ENCODE measurements at places on chromosomes 16 and 17.

DNA sequence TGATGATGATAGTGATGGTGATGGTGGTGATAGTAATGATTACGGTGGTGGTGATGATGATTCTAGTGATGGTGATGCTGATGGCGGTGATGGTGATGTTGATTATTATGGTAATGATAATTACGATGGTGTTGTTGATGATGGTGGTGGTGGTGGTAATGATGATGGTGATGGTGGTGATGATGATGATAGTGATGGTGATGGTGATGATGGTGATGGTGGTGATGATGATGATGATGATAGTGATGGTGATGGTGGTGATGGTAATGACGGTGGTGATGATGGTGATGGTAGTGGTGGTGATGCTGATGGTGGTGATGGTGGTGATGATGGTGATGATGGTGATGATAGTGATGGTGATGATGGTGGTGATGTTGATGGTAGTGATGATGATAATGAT is 370.0 kb downstream of the CDH13 start:
- no peak for DNase-seq

- peak; percentile 56 for DNase-seq
Measured at GRCh38 chr17:48131216-48131824, 23.8 kb downstream of the SNX11 start.

- DNase-seq: peak; percentile 28
Measured at GRCh38 chr16:28140788-28141618, 70.8 kb downstream of the XPO6 start.

DNA sequence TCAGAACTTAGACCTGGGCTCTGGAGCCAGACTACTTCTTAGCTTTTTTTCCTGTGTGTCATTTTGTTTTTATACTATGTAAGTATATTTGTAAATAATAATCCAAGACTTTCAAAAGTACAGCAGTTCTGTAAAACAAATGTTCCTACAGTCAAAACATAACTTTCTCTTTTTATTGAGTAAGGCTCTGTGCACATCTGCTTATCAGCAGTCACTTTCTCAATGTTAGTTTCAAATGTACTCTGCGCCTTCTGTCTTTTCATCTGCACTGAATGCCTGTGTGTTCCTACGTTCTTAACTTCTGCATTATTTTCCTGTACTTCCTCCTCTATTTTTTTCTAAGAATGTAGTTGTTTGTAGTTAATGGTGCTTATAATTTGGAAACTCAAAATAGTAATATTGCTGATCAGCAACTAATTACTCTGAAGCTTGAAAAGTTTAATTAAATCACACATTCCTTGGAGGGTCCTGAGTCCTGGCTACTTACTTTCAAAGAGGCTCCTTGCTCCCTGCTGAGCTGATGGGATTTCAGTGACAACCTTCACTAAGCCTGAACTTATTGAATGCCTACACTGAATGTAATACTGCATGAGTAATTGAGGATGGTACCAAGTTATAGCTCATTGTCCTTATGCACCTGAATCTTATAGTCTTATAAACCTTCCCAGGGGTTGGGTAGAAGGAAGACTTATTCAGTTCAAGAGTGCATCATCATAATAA is 329.9 kb downstream of the KCNJ2 start:
- DNase-seq: no peak

DNA sequence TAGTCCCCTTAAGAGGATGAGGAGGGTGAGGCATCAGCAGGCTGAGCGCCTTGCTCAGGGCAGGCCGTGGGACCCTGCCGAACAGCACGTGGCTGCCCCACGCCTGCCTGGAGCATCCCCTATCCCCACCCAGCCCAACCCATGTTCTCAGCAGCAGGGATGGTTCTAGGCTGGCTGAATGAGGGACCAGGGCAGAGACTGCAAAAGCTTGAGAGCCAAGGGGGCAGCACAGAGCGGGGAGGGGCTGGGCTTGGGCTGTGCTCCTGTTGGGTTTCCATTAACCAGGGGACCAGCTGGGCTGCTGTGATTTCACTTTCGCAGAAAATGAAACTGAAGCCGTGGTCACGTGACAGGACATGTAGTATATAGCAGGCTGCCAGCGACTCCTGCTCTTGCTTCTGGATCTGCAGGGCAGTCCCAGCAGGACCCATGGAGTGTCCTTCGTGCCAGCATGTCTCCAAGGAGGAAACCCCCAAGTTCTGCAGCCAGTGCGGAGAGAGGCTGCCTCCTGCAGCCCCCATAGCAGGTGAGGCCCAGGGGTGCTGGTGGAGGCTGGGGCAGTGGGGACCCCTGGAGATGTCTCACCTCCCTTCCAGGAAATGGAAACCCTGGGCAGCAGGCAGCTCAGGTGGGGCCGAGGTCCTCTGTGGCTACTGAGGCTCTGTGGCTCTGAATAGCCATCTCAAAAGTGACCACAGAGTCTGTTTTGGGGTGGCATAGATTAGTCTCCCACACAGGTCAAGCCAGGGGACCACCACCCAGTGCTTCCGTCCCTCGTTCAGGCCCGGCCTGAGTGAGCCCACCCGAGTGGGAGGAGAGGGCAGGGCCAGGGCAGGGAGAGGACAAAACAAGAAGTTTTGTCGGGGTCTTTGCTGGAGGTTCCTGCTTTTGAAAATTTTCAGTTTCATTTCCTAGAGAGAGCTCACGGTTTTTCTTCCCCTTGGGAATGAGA is 2.9 kb downstream of the RNF213 start:
- peak; percentile 93 for DNase-seq

DNA sequence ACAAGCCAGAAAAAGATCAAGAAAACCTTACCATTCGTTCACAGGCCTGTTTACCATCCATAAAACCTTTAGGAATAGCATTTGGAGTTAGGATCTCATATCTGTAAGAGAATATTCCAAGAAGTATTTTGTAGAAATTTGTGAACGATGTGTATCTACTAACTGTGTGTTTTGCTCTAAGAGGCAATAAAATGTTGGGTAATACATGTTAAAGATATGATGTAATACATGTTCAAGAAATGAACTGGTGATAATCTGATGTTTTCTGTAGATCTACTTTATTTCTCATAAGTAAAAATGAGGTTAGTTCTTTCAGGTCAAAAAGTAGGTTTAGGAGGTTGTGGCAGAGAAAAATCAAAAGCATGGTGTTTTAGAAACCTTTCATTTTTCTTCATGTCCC is 83.2 kb downstream of the NDEL1 start:
- no peak for DNase-seq

- peak; percentile 64 for DNase-seq
Measured at GRCh38 chr16:19696328-19696727, 21.7 kb downstream of the KNOP1 start.

GRCh38 chr16:4266372-4266771 is 6.5 kb downstream of the TFAP4 start:
- DNase-seq: no peak

DNA sequence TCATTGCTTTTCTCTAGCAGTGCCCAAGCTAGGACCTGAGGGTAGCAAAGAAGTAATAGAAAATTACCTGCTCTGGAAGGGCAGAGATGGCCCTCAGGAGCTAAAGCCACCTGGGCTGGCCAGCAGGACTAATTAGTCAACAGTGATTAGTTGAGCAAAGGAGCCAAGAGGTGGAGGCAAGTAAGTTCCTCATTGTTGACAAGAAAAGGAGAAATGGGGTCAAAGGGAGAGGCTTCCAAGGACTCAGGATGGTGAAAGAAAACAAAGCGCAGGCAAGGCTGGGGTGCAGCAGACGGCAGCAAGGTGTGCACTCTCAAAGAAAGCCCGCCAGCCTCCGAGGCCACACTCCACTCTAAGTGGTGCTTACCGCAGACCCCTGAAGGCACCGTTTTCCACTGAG is 44.6 kb downstream of the CMTM4 start:
- no peak for DNase-seq

DNA sequence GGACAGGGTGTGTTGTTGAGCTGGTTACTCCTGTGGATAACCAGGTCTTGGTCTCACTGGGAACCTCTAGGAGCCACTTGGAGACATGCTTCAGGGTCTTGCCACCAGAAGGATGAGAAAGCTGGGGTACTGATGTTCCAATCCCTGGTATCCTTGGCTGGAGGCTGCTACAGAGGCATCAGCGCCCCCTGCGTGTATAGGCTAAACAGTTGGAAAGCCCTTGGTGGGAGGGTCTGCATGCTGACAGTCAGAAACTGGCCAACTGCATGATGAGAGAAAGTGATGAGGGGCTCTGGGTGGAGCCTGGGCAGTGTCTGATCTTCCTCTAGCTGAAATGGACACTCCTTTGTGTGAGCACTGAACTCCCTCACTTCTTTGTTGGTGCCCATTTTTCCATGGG is 536.9 kb downstream of the XYLT1 start:
- DNase-seq: no peak

DNA sequence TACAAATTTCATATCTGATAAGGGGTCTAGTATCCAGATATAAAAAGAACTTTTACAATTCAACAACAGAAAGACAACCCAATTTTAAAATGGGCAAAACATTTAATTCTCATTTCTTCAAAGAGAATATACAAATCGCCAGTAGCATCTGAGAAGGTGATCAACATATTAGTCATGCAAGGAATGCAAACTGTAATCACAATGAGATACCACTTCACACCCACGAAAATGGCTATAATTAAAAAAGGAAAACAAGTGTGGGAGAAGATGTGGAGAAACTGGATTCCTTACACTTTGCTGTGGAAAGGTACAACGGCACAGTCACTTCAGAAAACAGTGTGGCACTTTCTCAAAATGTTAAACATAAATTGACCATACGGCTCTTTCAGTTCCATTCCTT is 168.2 kb downstream of the VPS53 start:
- DNase-seq: no peak

- no peak for DNase-seq
Measured at GRCh38 chr17:68559316-68559715, 41.9 kb downstream of the FAM20A start.

- no peak for DNase-seq
Measured at GRCh38 chr17:79213305-79213704, 138.7 kb downstream of the ENGASE start.

DNA sequence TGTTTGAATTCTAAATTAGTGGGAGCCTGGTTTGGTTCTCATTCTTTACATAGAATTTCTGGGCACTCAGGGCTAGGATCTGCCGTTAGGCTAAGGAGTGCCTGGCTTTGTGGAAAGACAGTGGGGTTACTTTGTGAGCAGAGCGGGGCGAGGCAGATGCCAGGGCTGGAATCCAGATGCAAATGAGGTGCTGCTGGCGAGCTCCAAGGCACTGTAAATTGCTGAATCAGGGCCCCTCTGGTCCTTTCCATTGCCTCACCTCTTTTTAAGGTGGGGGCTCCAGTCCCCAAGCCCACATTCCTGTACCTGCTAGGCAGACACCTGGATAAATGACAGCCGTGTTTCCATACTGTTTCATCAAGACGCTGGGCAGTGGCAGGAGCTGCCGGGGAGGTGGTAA is 33.8 kb downstream of the PIPOX start:
- no peak for DNase-seq

- DNase-seq: no peak
Measured at GRCh38 chr17:64938290-64938689, 19.0 kb upstream of the LRRC37A3 start.

DNA sequence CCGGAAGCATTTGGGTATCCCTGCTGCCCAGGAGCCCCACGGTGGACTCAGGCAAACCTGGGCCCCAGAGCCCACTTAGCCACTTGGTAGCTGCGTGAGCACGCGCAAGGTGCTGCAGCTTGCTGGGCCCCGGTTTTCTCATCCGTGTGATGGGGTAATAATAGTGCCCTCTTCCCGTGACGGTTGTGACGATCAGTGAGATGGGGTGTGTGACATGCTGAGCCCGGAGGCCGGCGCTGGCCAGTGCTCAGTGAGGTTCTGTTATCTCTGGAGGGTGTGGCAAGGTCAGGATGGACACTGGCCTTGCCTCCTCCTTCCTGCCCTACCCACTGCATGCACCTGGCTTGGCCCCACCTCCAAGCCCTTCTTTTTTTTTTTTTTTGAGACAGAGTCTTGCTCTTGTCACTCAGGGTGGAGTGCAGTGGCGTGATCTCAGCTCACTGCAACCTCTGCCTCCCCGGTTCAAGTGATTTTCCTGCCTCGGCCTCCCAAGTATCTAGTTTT is 82.6 kb downstream of the RAP1GAP2 start:
- no peak for DNase-seq

DNA sequence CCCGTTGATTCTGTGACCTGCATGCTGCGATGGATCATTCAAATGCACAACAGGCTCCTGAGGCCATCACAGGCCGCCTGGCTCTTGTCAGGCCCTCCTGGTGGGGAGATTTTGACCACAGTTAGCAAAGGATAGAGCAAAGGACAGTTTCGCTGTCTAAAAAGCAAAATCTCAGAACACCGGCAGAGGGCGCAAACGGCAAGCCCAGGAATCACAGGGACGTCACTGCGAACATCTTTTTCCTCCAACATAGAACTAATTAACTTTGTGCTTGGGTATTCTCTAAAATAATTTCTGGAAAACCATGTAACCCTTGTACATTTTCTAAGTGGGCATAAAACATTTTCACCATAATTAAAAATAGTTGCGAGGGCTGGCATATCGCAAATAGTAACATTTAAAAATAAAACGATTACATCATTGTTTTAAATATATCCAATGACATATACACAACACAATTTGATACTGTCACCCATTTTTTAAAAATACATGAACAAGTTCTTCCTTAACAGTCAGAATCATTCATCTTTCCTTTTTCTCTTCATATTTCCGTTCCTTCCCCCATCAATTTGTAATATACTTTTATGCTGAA is 19.7 kb upstream of the SLC47A1 start:
- DNase-seq: peak; percentile 76

- no peak for DNase-seq
Measured at GRCh38 chr17:75590314-75590761, 2.7 kb downstream of the MYO15B start.

DNA sequence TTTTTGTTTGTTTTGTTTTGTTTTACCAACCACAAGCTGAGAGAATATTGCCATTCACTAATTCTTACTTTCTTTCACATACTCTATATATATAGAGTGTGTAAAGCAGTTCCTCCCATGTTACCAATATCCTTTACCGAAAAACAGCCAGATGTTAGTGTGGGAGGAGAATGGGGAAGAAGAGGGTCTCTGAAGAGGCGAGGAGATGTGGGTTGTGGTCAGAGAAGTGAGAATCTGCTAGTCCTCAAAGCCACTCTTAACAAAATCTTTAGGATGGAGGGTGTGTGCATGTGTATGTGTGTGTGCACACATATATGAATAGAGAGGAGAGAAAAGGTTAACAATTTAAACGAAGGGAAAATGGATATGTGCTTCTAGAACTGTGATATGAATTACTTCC is 80.6 kb downstream of the TUBD1 start:
- DNase-seq: no peak

GRCh38 chr16:66840883-66841282 is 3.3 kb upstream of the CA7 start:
- no peak for DNase-seq

DNA sequence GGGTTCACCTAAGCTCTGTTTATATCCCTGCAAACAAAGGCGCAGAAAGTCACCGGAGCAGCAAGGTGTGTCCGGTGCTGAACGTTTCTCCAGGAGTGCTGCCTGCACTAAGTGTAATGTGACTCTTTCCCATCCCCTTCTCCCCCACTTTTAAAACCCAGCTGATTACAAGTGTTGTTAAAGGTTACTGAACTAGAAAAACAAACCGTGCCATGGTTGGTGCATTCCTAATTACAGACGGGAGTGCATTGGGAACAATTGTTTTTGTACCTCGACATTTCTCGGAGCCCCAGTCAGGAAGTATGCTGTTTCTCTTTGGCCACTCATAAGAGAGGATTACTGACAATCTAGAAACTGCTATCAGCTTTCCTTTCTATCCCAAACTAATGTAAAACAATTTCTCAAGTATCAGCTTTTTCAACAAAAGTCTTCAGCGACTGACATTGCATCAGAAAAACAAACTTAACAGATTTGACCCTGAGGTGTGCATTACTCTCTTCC is 441.0 kb upstream of the SALL1 start:
- no peak for DNase-seq
